ENCODE measurements at places on chromosomes 1 and 21.
A peak's percentile ranks its signal among the peaks of the same experiment; 100 is the strongest.

DNA sequence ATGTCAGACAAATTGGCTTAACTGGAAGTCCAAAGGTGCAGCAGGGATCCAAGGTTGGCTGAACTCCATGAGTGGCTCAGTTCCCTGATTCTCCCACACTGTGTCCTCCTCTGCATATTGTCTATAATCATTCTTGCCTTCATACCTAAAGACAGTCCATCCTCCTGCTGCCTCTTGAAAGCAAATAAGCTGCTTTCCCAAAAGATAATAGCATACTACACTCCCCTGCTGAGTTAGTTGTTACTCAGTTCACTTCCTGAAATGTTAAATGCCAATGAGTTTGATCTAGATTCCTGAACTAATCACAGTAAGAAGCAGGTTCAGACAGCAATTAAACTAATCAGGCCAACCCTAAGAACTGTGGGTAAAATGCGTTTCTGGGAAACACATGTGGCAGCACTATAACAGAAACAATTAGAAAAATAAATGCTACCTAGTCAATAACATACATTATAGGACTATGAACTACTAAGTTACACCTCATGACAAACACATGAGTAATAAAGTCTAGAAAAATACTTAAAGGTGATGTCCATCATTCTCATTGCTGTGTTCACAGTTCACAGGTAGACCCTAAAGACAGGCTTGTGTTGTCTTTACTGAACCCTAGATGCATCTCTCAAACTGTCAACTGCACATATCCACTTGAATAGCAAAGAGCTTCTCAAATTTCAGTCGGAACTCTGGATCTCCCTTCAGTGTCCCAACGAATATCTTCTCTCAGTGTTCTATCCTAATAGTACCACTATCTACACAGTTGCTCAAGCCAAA is 50.8 kb upstream of the BOLA1 start:
- DNase-seq: peak; percentile 21

DNA sequence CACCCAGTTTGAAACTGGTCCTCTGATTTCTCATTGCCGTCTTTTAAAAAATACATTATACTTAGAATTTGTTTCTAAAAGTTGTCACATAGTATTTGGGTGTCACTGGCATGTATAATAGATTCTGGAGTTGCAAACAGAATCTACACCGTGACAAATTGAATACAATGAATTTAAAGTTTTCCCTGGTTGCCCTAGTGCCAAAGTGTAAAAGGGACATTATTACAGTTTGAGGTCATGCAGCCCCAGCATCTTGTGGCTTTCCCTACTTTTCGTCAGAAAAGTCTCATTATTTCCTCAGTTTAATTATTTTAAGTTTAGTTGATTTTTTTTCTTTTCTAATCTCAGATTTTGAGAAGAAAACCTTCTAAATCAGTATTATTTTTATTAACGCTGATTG is 155.9 kb downstream of the DISP1 start:
- no peak for DNase-seq

DNA sequence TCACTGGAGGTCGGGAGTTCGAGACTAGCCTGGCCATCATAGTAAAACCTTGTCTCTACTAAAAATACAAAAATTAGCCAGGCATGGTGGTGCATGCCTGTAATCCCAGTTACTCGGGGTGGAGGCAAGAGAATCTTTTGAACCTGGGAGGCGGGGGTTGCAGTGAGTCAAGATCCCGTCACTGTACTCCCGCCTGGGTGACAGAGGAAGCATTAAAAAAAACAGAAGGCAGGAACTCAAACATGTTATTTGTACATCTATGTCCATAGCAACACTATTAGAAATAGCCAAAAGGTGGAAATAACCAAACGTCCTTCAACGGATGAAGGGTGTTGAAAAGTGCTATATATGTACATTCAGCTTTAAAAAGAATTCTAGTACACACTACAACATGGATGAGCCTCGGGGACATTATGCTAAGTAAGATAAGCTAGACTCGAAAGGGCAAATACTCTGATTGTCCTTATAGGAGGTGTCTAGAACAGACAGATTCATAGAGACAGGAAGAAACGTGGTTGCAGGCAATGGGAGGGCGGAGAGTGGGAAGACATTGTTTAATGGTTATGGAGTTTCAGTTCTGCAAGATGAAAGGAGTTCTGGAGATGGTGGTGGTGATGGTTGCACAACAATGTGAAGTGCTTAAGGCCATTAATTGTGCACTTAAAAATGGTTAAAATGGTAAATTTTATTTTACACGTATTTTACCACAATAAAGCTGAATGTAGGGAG is 19.2 kb downstream of the NLRP3 start:
- no peak for DNase-seq

GRCh38 chr1:53678507-53678906 is 60.5 kb downstream of the GLIS1 start:
- peak; percentile 63 for DNase-seq

DNA sequence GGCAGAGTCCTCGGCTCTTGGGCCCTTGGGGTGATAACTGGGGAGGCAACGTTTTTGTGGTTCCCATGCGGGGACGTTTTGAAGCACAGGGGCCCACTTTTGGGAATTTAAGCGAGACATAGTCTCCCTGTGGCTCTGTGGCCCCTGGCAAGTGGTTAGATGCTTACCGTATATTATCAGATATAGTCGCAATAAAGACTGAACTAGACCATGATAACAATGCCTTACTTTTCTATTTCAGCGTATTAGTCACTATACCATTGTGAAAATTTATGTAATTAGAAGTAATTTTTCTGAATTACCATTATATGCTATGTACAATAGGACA is 538 bp upstream of the RCAN1 start:
- no peak for DNase-seq

- no peak for DNase-seq
These were observed 17.6 kb downstream of the ENO1 start for GRCh38 chr1:8860738-8861516.

- DNase-seq: no peak
These were observed 2.9 kb downstream of the KRTCAP2 start for GRCh38 chr1:155170101-155170785.

DNA sequence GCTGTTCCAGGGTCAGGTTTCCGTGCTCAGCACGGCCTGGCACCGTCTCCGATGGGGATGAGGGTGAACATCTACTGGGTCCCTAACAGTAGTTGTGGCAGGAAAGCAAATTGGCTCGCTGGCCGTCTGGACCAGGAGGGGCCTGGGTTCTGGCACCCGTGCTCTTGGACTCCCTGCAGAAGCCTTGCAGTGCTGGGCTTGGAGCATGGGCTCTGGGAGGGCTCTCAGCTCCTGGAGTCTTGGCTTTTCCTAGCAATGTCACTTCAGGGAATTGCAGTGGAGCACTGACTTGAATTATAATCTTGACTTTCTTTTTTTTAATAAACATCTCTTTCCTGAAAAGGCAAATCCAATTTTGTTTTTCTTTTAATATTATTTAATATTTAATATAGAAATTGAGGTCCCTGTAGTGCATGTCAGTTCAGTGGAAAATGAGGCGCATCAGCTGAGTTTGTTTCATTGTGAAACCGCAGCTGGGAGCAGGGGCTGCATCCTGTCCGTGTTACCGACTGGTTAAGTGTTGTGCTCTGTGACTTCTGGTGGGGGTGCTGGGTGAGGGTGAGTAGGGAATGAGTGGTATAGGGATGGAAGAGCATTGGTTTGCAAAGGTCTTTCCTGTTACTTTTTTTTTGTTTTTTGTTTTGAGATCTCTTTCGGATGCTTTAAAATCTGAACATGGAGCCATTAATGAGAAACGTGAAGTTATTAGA is 64.1 kb downstream of the PEX14 start:
- no peak for DNase-seq

GRCh38 chr1:245177071-245177900 is 22.5 kb downstream of the KIF26B start:
- DNase-seq: no peak

- DNase-seq: no peak
These were observed 107.4 kb downstream of the SLC45A1 start for GRCh38 chr1:8425150-8425780.

DNA sequence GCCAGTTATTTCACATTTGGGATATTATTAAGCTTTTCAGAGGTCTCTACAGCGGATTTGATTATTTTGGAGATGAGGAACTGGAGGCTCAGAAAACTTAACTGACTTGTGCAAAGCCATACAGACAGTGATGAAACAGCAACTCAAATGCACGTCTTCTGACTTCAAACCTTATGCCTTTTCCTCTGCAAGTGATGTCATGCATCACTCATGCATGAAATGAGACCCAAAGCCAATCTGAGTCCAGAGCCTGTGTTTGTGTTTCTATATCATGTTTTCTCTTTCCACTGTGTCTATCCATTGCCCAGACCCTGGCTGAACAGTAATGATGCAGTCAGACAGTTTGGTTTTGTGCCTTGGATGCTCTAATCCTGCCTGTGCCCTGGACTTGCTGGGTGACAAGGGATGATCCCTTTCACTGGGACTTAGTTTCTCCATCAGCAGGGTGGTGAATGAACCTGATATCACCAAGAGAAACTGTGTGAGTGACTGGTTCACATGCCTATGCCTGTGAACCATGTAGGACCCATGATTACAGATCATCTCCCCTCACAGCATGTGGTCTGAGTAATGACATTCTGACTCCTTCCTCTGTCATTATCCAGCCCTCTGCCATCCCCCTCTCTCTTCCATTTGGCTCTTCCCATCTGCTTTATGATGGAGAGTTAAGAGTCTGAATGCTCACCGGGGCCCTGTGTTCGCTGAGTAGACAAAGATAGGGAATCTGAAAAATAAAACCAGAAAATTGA is 33.4 kb downstream of the SLAMF6 start:
- no peak for DNase-seq

- no peak for DNase-seq
These were observed 4.9 kb upstream of the PTGFRN start for GRCh38 chr1:116904791-116905320.

GRCh38 chr1:209674957-209675564 is at the start of gene G0S2:
TSS of gene G0S2 (plus strand) at chr1:209675412. CDS start at chr1:209675685, 273 bp downstream.
- peak; percentile 32 for DNase-seq

- DNase-seq: no peak
These were observed 323.7 kb downstream of the PLPP3 start for GRCh38 chr1:56255516-56256152.

GRCh38 chr1:67978890-67979516 is 71.4 kb downstream of the DIRAS3 start:
- DNase-seq: no peak

DNA sequence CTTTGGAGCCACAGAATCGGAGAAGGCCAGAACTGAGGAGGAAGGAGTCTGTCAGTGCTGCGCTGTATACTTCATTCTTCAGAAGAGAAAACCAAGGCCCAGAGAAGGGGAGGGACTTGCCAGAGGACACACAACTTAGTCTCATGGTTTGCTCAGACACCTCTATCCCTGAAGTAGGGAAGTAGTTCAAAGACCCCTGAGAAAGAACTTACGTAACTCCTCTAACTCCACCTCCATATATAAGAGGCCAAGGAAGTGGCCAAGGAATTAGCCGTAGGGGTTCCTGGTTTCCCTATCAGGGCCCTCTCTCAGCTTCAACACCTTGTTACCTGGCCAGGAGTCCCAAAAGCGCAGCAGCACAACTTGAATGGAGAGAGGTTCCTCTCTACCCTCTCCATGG is 580 bp upstream of the NECTIN4 start:
- DNase-seq: no peak

GRCh38 chr1:87673309-87673708 is 344.6 kb downstream of the LMO4 start:
- no peak for DNase-seq

GRCh38 chr1:194268839-194269238 is 1082.4 kb upstream of the B3GALT2 start:
- DNase-seq: no peak

DNA sequence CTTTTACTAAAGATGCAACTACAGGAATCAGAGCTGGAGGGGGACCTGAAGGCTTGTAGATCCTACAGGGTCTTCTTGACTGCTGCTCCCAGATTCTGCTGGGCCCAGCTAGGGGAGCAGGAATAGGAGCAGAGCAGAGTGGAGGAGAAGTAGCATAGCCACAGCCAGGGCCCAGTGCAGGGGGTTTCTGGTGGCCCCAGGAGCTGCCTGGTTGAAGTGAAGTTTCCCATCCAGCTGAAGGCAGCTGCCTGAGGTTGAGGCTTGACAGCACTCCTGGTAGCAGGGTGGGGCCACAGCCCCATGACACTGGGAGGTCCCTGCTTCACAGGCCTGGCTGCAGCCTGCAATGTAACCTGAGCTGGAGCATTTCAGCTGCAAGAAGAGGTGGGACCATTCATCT is 2.0 kb upstream of the INPP5B start:
- DNase-seq: no peak

- no peak for DNase-seq
These were observed 4.9 kb upstream of the MIIP start for GRCh38 chr1:12014141-12014991.

GRCh38 chr21:34004974-34005373 is 68.4 kb upstream of the MRPS6 start:
- DNase-seq: no peak

DNA sequence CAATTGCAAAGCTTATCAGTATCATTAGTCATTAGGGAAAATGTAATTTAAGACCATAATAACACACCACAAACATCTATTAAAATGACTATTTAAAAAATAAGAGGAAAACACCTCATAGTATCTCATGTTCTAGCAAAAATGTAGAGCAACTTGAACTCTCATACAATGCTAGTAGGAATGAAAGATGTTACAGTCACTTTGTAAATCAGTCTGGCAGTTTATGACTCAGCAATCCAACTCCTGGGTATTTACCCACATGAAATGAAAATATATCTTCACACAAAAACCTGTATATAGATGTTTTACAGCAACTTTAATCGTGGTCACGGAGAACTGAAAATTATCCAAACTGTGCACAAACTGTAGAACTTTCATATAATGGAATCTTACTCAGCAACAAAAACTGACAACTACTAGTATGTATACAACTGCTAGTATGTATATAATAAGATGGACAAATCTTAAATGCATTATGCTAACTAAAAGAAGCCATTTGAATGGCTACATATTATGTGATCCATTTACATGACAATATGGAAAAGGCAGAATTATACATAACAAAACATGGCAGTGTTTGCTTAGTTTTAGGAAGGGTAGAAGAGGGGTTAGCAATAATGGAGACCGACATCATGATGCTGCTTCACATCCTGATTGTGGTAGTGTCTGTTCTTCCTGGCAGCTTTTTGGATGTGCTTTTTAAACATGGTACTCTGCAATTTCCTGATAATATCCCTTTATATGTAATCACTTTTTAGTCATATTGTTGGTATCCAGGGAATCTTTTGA is 267.0 kb downstream of the KCTD3 start:
- DNase-seq: no peak

GRCh38 chr1:28860332-28861073 is 48.5 kb downstream of the OPRD1 start:
- peak; percentile 81 for DNase-seq

GRCh38 chr1:64116537-64116936 is 86.9 kb upstream of the UBE2U start:
- no peak for DNase-seq

GRCh38 chr21:41536827-41537103 is 28.8 kb upstream of the TMPRSS2 start:
- no peak for DNase-seq
